ENCODE measurements at places on chromosomes 4 and X.

GRCh38 chr4:15742083-15742582, 36.0 kb upstream of the CD38 start:
- DNase-seq = no peak

- no peak for DNase-seq
Measured at GRCh38 chr4:138184886-138185285, 57.3 kb downstream of the SLC7A11 start.

- no peak for DNase-seq
Measured at GRCh38 chr4:80419946-80420345, 84.4 kb downstream of the CFAP299 start.

DNA sequence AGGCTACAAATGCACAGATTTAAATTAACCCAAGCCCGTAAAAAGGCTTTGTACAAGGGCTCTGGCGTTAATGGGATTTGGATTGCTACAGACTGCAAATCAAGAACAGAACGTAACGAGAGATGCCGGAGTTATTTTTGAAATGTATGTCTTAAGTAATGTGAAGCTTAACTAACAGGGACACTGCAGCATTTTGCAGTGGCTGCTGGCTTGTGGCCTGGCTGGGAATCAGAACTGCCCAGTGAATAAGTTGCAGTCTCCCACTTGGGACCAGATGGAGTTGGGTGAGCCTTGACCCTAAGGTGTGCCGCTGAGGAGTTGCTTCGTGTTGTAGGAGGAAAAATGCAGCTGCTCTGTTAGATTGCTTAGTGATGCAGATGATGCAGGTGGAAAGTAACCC, 318.4 kb downstream of the DHX15 start:
- no peak for DNase-seq

DNA sequence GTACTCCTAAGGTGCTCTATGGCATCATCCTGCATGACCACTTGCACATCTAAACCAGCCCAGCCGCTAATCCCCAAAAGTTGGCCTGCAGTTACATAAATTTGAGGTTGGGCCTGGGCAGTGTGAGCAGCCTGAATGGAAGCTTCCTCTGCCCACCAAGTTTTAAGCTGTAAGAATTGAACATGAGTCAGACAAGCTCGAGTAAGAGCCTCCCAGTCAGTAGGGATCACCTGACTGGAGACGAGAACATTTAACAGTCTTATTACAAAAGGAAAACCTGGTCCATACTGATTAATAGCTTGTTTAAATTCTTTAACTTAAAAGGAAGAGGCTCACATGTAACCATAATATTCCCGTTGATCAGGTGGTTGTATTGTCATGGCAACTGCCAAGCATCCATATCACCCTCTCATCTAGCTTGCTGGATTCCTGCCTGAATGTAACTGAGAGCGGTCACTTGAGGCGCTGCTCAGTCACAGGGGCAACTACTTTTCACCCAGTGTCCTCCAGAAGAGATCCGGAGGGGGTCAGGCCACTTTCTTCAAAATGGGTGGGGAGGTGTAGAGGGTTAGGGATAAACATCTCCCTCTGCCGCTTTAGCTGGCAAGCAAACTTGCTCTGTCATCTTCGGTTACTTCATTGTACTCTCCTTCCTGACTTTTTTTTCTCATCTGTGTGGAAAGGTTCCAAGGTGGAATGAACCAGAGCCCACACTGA, 56.6 kb upstream of the WDR1 start:
- DNase-seq = no peak

DNA sequence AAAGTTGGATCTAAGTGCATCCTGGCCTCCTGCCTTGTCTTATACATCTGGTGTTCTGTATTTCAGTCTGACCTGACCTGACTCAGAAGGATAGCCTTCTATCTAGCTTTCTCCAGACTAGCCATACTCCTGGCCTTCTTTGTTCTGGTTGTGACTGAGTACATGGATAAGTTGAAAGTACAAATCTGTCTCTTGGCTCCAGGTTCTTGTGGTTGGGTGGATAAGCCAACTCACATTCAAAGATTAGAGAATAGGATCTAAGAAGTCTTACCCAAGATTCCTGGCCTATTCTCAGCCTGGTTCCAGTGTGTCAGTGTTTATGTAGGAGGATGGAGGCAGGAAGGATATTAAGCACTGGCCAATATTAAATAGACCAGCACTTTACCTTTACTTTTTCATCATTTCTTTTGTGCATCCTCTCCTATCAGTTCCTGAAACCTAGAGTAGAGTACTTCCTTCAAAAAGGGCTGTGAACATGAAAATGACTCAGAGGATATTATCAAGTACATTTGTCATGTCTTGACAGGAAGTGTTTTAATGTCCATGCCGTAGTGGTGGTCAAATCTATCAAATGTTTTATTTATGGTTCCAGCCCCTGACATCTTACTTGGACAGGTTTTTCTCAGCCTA, 123.5 kb downstream of the IL15 start:
- no peak for DNase-seq

DNA sequence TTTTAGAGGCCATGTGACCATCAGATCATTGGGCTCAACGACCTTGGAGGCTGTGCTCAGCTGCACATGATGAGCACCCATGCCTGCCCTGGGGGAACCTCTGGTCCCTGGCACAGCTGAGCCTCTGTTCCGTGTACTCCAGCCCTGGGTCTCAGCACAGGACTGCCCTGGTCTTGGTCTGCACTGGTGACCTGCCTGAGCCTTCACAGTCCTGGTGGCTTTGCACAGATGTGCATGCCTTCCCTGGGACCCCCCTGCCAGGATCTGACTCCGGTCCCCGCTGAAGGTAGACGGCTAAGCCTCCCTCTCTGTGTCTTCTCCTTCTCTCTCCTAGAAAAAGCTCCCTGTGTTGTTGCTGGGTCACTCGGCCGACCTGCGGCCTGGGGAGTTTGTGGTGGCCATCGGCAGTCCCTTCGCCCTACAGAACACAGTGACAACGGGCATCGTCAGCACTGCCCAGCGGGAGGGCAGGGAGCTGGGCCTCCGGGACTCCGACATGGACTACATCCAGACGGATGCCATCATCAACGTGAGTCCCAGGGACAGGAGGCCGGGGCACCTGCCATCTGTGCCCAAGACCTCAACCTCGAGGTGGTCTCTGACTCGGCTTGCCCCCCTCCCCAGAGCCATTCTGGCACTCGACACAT, 21.6 kb downstream of the HTRA3 start:
- DNase-seq = peak; percentile 11

DNA sequence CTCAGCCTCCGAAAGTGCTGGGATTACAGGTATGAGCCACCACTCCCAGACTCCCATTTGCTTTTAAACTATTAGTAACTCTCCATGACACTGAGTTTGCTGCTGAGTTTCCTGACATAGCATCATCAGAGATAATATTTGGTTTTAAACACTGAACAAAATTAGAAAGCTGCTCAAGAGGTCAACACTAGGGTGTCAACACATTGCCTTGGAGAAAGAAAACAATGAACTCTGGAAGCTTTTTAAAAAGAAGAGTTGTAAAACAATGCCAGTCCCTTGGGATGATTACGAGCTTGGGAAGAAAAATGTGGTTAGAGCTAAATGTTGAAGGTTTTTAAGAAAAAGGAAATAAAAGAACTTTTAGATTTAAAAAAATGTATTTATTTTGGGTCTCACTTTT, 264.8 kb downstream of the CAMK2D start:
- no peak for DNase-seq

- peak; percentile 29 for DNase-seq
Measured at GRCh38 chr4:25993395-25994185, 79.6 kb downstream of the SMIM20 start.

DNA sequence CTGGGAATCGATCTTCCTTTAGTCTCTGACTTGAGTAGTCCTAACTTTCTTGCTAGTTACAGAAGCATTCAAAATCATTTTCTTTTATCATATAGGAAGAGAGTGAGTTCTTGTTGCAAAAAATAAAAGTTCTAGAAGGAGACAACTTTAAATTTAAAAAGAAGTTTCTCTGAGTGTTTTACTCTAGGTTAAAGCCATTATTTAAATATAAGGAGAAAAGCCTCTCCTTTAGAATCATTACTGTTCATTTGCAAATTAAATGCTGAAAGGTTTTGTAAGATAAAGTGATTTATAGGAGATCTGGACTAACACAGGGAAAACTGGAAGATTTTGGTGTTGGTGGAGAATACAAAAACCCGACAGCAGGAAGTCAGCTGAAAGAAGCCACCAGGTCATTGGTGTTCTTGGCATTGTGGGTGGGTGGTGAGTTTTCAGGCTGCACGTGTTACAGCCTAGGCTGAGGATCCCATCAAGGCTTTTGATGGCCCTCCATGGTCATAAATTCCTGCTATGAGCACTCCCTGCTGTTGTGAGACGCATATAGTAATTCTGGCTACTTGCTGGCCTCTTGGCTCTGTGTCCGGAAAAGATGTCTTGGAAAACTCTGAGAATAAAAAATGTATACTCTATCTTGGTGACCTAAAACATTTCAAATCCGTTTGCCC, 81.6 kb downstream of the GPAT3 start:
- DNase-seq = no peak

DNA sequence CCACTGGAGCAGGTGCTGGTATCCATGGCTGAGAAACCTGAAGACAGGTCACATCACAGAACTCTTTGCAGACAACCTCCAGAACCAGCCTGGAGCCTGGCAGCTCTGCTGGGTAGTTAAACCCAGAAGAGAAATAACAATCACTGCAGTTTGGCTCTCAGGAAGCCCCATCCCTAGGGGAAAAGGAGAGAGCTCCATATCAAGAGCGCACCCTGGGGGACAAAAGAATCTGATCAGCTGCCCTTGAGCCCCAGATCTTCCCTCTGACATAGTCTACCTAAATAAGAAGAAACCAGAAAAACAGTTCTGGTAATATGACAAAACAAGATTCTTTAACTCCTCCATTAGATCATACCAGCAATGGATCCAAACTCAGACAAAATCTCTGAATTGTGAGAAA, 823.2 kb upstream of the FRG1 start:
- no peak for DNase-seq

DNA sequence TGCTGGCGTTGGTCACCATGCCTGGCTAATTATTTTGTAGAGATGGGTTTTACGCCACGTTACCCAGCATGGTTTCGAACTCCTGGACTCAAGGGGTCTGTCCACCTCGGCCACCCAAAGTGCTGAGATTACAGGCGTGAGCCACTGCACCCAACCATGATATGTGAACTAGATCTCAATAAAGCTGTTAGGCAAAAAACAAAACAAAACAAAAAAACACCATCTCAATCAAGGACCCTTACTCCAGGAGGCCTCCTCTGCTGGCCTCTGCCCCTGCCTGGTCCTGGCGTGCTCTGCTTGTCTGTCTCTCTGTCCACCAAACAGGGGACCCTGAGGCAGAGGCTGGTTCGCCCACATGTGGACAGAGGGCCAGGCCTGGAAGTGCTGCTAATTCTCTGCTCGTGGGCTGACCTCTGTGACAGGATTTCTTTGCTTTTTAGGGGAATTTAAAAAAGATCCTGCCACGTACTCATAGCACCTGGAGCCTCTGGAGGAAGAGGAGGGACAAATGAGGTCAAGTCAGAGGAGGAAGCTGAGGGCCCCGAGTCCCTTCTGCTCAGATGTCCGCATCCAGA, 32.7 kb upstream of the WFS1 start:
- DNase-seq = no peak

GRCh38 chrX:64151911-64152310, 53.6 kb downstream of the AMER1 start:
- DNase-seq = no peak

GRCh38 chr4:56731857-56732256, 50.8 kb upstream of the HOPX start:
- DNase-seq = peak; percentile 38

GRCh38 chr4:32106767-32107166, 1386.6 kb downstream of the PCDH7 start:
- no peak for DNase-seq

- no peak for DNase-seq
Measured at GRCh38 chrX:110863883-110864282, 68.3 kb upstream of the CHRDL1 start.

DNA sequence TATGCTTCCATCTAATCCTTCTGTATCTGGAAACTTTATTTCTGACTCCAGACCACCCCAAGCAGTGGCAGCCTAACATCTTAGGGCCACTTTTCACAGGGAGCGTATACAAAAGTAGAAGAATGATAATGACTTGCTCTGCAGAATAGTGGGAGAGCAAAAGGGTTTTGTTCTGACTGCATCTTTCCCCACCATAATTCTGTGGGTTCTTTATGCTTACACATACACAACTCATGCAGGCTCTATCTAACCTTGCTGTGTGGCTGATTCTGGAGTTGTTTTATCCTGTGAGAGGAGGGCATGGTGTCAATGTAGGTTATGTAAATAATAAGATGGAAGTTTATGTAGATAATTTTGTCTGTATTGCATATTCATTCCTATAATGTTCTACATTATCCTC, 42.4 kb upstream of the NDNF start:
- no peak for DNase-seq

- no peak for DNase-seq
Measured at GRCh38 chr4:21735866-21736265, 212.7 kb downstream of the KCNIP4 start.

- DNase-seq = no peak
Measured at GRCh38 chr4:112674376-112674775, 37.4 kb downstream of the LARP7 start.

DNA sequence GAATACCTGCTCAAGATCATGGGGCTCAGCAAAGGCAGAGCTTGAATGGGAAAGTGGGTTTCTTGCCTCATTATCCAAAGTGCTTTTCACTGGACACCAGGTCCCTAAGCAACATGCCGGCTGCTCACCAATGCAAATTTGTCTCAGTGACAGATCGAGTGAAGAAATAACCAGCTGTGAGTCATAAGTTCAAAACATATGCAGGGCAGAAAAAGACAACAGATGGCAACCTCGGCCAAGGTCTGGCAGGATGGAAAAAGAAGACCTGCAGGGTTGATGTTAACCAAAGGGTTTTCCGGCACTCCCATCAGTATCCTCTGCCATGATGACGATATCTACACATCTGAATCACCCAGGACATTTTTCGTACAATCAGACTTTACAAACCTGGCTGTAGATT, 124.1 kb downstream of the AFAP1 start:
- no peak for DNase-seq

DNA sequence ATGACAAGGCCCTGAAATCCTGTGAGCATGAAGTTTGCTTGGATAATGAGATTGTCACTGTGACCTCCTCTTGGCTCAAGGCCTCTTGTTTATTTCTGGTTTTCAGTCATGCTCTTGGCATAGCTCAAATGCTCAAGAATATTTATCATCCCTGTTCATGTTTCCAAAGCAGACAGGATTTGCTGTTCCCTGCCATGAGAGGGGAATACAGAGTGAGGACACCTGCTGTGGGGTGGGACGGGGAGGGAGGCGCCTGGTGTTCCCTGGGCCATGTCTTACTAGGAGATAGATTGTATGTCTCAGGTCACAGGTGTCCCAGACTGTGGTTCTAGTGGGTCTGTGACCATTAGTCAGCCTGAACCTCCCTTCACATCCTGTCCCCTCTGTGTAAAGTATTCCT, 34.9 kb upstream of the SH3RF1 start:
- DNase-seq = no peak
